Foreskin keratinocyte (primary cell): ENCODE measurements at places on chromosomes 3 and 15. TPM values are rescaled to one million over a fixed set of nuclear protein-coding genes. Genes with fewer than 3 reads are reported as not detected.

DNA sequence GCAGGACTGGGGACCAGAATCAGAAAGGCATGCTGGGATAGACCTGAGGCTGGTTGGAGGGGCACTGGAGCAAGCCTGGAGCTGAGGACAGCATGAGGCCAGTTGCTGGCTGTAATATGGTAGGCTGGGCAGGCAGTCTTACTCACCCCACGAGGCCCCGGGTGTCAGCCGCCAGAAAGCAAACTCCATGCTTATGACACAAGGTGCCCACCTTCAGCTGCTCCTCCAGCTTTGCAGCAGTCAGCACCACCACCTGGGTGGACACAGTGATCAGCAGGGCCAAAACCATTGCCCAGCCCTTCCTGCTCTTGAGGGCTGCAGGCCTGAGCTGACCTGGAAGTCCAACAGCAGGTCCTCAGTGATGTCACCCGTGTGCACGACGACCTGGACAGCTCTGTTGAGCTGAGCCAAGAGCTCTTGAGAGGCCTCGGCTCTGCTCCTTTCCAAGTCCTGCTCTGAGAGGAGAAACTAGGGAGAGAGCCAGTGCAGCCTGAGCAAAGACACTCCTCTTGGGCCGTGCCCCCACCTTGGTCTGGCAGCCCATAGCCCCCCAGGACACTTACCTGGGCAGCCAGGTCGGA is 747 bp downstream of the UBA7 start:
- DNase-seq, result no peak

DNA sequence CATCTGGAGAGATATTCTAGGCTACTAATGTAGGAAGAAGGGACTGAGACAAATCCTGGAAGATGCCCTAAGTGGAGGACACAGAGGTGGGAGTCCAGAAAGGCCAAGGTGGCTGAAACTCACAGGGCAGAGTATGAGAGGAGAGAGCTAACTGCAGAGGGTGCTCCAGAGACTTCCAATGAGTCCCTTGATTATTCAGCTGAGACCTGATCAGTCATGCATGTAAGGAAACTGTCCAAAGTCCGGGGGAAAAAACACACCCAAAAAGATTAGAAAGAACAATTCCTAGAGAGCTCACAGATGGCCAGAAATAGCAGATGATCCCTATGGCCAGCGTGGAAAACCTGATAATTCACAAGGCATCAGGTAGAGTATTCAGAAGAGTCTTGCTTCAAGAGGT is 18.7 kb upstream of the FOXP1 start:
- DNase-seq, result no peak

GRCh38 chr3:12875857-12876836 is 34.8 kb upstream of the RPL32 start:
- no peak for DNase-seq

DNA sequence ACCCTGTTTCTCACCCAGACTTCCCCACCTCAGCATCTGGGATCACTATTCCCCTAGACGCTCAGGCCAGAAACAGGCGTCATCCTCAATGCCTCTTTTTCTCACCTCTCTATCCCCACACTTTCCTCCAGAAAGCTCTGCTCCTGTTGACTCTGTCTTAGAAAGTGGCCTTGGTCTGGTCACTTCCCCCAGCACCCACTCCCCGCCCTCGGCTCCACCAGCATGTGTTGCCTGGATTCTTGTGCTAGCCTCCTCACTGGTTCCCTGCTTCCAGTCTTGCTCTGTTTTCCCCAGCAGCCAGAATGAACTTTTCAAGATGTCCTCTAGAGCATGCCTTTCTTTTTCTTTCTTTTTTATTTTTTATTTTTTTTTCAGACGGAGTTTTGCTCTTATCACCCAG is 39.7 kb upstream of the ESYT3 start:
- no peak for DNase-seq

- DNase-seq, result no peak
Observed at GRCh38 chr15:76999996-77000395, 5.1 kb downstream of the PSTPIP1 start.

GRCh38 chr15:99343881-99344551 is 92.7 kb downstream of the LRRC28 start:
- DNase-seq, result no peak

GRCh38 chr15:49645941-49646340 is 25.1 kb downstream of the DTWD1 start:
- DNase-seq, result peak; percentile 51

- DNase-seq, result no peak
Observed at GRCh38 chr15:98611808-98612207, 36.5 kb upstream of the IGF1R start.

DNA sequence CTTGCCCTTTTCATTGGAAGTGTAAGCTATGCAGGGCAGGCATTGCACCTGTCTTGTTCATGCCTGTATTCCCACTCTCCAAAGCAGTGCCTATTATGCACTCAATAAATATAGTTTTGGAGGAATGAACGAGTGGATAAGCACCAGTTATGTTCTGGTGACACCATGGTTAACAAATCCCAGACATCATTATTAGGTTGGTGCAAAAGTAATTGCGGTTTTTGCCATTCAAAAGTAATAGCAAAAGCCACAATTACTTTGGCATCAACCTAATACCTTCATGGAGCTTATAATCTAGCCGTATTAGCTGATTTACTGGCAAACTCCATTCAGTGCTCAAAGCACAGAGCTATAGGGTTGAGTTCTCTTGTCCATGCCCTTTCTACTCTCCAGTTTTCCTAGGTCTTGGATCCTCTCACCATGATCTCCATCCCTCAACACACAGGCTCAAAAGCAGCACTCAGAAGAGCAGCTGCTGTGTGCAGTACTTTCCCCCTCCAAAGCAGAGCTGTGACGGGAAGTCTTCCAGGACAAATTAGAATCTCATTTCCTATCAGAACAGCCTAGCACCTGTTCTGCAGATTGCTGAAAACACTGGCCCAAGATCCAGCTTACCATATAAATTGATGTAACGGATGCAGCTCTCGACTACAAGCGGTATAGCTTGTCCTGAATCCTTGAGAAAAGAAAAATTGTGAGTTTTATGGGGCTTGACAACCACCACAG is 63.2 kb upstream of the RAD18 start:
- no peak for DNase-seq

- DNase-seq, result no peak
Observed at GRCh38 chr3:42670670-42671069, 14.7 kb upstream of the KLHL40 start.

GRCh38 chr3:24341668-24342067 is 153.0 kb downstream of the THRB start:
- DNase-seq, result no peak

DNA sequence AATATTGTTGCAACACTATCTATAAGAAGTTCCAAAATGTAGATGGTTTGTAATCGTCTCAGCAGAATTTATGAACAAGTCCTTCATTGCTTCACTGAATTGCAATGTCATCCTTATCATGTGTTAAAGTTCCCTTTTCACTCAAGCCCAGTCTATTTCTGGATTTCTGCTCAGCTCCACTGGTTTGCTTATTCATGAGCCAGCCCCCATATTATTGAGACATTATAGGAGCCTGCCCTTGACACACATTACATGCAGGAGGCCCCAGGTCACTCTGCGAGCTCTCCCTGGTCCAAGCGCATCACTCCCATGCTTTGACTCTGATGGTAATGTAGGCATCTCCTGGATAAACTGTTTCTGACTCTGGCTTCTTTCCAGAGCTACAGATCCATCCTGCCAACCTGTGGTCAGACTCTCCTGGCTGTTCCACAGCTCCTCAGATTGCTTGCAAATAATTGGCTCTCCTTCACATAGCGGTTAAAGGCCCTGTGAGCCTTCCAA is 56.9 kb downstream of the ABTB1 start:
- no peak for DNase-seq

DNA sequence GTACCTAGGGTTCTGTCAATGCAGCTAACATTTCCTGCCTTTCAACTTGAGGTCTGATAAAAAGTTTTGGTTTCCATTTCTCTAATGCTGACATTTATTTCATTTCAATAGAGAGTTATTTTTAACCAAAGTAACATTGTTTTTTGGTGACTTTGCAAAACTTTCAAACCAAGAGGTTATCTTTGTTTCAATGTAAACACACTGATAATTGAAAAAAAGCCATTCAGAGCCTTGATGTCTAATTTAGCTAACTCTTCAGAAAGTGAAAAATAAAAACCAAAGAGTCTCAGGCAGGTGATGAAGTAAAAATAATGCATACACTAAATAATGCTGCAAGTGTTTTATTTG is 9.6 kb upstream of the TIPARP start:
- no peak for DNase-seq

- DNase-seq, result no peak
Observed at GRCh38 chr15:67755936-67756335, 69.4 kb upstream of the SKOR1 start.

- DNase-seq, result no peak
Observed at GRCh38 chr3:106339551-106339950, 470.7 kb upstream of the CBLB start.

- DNase-seq, result no peak
Observed at GRCh38 chr3:147299656-147300055, 106.7 kb downstream of the ZIC4 start.

- peak; percentile 41 for DNase-seq
Observed at GRCh38 chr3:128054367-128054766, 2.1 kb downstream of the SEC61A1 start.

GRCh38 chr3:126305427-126305826 is 51.8 kb downstream of the KLF15 start:
- no peak for DNase-seq

GRCh38 chr15:38320181-38320580 is 67.5 kb downstream of the SPRED1 start:
- no peak for DNase-seq

- no peak for DNase-seq
Observed at GRCh38 chr3:157151151-157151550, 8.8 kb downstream of the CCNL1 start.

DNA sequence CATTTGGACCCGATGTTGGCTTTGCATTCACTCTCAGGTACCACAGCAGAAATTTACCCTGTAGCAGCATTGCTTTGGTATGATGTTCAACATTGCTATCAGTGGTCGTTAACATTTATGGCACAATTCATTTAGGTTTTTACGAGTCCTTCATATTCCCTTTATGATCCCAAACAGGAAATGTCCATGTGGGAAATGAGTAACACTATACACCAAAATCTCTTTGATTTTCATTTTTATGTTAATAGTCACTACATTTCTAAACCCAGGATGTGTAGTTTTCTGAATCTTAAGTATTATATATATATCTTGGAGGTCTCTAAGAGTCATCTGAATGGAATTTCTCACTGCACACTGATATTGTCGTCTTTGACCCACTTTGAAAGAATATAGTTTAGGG is 78.5 kb upstream of the RBMS3 start:
- DNase-seq, result no peak

Gene COL6A5
- total RNA-seq, result not detected in 2 replicates

Gene CCDC80
- 24.5 and 25.0 TPM in 2 replicates for total RNA-seq

Gene RBP2
- not detected in 2 replicates for total RNA-seq

Gene NR2F2
- 24.9 and 30.6 TPM in 2 replicates for total RNA-seq

Gene SLC33A1
- 32.6 and 39.5 TPM in 2 replicates for total RNA-seq

Gene MYEF2
- 7.6 and 7.9 TPM in 2 replicates for total RNA-seq

Gene STAC
- 1.3 and 1.7 TPM in 2 replicates for total RNA-seq

Gene PTX3
- total RNA-seq, result 0.32 TPM in 1 of 2 replicates, not detected in the other

Gene RYR3
- under 0.01 TPM in 2 replicates for total RNA-seq

Gene PPP1R14D
- not detected in 2 replicates for total RNA-seq

Gene CORO2B
- total RNA-seq, result 0.46 and 0.68 TPM in 2 replicates
